ENCODE measurements at places on chromosomes 7 and 10. TPM values are rescaled to one million over a fixed set of nuclear protein-coding genes. Genes with fewer than 3 reads are reported as not detected.

Gene NRAP
- total RNA-seq: not detected

Gene BTBD16
- total RNA-seq: not detected

Gene ASB4
- not detected for total RNA-seq

Gene TUBB8
- not detected for total RNA-seq

Gene LRIT1
- total RNA-seq: not detected

Gene CDK6
- 229 TPM for total RNA-seq

Gene PILRB
- total RNA-seq: 29.9 TPM

Gene ICA1
- total RNA-seq: 0.82 TPM

Gene TCAF2
- total RNA-seq: 27.5 TPM

Gene GRID2IP
- total RNA-seq: 0.50 TPM

Gene IQCE
- 10.3 TPM for total RNA-seq

Gene FGFBP3
- total RNA-seq: 3.3 TPM

Gene IDI2
- total RNA-seq: not detected

Gene SPDYE9
- not detected for total RNA-seq

Gene GGCT
- 75.9 TPM for total RNA-seq
